ENCODE measurements at places on chromosomes 6 and 20. TPM values are rescaled to one million over a fixed set of nuclear protein-coding genes. Genes with fewer than 3 reads are reported as not detected.

The RAD21L1 gene
- total RNA-seq = not detected

GRCh38 chr6:156699017-156699421 lies 78.2 kb upstream of the ARID1B start:
- no peak for DNase-seq

- DNase-seq = no peak
Observed at GRCh38 chr6:159059885-159060506, 15.2 kb upstream of the TAGAP start.

The OLIG3 gene
- not detected for total RNA-seq

- no peak for DNase-seq
Observed at GRCh38 chr20:15673206-15673605, 900.0 kb downstream of the KIF16B start.

DNA sequence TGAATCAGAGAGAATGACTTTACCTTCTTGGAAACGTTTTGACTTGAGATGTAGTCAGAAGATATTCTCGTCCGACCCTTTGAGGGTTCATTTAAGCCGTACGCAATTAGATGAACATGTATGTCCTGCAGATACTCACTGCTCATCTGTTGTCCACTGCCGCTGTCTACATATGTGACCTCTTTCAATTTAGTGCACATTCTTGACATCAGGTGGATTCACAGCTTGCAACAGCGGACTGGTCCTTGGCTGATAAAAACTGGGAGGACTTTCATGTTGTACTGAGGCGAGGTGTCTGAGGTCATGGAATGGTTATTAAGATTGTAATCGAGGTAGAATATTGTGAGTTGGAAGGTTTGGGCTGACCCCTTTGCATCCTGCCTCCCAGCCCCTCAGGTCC lies 194.2 kb downstream of the JARID2 start:
- DNase-seq = no peak

GRCh38 chr20:408843-409696 lies 971 bp downstream of the RBCK1 start:
- no peak for DNase-seq

GRCh38 chr6:95693108-95693507 lies 115.8 kb downstream of the MANEA start:
- no peak for DNase-seq

- DNase-seq = no peak
Observed at GRCh38 chr6:137951064-137951597, 84.1 kb downstream of the TNFAIP3 start.

The RWDD1 gene
- 35.9 TPM for total RNA-seq

DNA sequence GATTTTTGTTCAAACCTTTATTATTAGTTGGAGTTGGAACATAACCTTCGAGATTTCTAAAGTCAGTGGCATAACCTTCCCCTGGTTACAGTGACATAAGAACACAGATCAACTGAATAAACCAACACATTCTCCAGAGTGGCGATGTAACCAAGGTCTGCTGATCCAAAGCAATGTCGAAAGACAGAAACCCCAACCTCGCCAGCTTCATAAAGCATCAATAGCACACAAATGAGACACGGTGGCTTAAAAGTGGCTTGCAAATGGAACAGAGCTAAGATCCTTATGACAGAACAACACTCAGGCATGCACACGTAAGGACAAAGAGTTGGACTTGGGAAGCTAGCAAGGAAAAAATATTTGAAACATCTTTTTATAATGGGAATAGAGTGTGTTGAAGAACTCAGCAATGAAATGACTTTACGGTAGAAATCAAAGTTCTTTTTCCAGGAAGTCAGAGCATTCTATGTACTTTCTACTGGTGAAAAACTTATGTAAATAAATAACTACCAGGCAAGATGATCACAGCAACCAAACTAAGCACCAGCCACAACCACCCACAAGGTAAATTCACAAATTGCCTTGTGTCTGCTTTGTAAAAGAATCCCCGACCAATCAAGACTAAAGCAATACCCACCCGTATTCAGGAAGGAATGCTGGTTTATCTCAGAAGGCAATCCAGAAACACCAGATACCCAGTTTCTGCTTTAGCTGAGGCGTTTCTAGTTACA lies 61.0 kb upstream of the NHSL1 start:
- no peak for DNase-seq

GRCh38 chr6:67011441-67011840 lies 1304.4 kb upstream of the EYS start:
- no peak for DNase-seq

DNA sequence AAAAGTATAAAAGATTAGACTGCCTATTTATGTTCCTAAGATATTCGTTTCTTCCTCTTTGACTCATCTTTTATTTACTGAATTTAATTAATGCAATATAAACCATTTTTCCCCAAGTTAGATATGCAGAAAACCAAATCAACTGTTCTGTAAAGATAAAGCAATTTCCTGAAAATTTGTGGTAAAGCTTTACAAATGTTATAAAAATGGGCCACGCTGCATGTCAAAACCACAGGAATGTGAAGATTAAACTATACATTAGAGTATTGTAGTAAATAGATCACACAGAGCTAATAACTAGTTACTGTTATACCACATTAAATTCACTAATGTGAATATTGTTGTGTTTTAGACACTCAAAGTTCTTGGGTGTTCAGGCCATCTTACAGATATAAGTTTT lies 83.4 kb downstream of the OPN5 start:
- DNase-seq = no peak

GRCh38 chr20:25600632-25601031 lies 15.3 kb upstream of the NINL start:
- no peak for DNase-seq

DNA sequence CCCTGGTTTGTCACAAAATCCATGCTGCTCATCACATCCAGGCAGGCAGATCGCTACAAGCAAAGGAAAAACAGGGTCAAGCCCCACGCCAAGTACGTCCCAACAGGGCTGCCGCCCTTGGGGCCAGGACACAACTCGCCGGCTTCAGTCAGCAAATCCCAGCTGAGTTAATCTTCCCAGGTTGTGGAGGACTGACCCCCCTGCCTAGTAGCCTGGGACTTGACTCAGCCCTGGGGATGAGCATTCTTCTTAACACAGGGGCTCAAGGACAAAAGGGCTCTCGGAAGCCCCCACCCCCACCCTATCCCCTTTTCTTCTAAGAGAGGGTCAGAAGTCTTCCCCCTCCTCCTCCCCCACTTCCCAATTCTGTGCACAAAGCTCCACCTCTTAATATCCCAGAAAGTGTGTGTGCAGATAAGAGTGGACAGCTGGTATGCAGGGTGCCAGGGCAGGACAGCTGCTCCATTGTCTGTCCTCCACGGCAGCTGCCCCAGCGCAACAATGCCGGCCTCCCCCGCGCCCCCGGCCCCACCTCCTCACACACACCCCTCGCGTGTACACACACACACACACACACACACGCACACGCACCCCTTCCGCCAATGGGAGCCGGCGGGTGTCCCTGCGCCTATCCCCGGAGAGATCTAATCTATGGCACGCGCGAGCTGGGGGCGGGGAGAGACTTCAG lies 4.5 kb downstream of the DLL1 start:
- DNase-seq = no peak

- DNase-seq = no peak
Observed at GRCh38 chr6:91804981-91805380, 1218.1 kb upstream of the MAP3K7 start.

The VGLL2 gene
- not detected for total RNA-seq

Measured in lower lobe of right lung (tissue), 2 donors.